Right ventricle myocardium superior (tissue), 1 donor: ENCODE measurements at places on chromosomes 1 and 21.
A peak's percentile ranks its signal among the peaks of the same experiment; 100 is the strongest.

- DNase-seq: no peak
These were observed 151.7 kb downstream of the NR5A2 start for GRCh38 chr1:200179126-200179780.

DNA sequence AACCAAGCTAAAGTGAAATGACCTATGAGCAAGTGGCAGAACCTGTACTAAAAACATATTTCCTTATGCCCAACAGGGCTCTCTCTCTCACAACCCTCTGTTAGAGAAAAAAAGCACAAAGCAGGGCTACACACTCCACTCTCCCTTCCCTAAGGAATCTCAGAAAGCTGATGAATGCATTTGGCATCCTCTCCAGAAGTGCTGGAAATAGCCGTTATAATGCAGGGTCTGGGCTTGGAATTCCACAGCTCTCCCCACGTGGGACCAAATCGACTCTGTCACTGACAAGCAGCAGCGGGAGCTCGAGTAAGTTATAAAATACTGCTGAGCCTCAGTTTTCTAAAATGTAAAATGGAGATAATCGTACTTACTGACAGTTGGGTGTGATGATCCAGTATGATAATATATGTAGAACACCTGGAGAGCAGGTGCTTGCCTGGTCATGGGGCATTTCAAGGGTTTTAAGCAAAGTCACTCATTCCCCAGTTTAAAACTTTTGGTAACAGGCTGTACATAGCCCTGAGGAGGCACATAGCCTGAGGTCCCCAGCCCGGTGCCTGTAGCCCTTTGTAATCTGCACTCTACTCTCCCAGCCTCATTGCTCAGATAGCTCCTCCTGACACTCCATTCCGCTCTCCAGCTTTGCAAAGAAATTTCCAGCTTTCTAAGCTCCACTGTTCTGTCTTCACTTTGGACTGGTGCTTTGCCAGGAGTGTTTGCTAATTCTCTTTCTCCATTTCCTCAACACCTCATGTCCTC is 175.6 kb upstream of the DAB1 start:
- DNase-seq: no peak

- DNase-seq: no peak
These were observed 24.6 kb upstream of the FCRL3 start for GRCh38 chr1:157725221-157725577.

DNA sequence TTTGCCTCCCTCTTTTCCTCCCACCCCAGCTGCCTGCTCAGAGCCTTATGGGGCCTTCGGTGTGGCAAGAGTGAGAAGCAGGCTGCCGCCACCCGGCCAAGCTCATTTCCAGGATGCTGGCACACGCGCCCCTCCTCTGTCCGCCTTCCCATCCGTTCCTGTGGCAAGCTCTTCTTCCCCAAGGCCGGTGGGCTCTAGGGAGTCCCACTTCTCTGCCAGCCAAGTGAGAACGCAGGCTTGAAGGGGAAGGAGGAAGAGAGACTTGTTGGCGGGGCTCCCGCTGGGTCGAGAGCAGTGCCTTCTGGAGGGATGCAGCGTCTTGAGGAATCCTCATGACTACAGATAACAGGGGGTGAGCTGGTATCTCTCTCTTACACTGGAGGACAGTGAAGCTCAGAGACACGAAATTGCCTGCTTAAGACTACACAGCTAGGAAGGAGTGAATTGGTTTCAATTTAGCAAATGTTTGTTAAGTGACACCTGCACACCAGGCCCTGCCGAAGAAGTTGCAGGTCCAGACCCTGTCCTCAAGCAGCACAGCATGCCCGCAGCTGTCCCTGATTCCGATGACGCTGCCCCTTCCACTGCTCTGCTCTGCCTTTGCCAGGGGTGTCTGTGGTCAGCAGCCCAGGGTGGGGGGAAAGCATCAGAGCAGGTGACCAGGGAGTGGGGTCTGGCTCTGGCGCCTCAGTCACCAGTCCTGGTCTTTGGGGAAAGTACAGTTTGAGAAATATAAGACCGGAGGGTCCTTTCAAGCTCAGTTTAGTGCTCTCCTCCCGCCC is 40.1 kb upstream of the FOXO6 start:
- no peak for DNase-seq

DNA sequence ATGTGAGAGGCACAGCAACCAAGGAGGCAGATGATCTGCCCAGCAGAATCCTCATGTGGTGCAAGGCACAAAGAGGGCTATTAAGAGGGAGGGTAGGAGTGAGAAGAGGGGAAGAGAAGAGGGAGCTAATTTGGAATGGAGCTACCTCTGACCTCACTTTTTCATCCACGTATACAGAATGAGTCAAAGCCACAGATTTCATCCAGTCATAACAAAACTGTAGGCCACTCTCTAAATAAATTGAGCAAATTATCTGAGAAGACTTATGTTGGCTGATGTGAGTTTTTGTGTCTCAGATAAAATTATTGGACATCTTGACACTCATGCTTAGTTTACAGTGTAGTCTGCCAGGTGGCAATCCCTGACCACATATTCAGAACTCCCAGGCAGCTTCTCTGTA is 325.6 kb downstream of the TTLL7 start:
- DNase-seq: no peak

DNA sequence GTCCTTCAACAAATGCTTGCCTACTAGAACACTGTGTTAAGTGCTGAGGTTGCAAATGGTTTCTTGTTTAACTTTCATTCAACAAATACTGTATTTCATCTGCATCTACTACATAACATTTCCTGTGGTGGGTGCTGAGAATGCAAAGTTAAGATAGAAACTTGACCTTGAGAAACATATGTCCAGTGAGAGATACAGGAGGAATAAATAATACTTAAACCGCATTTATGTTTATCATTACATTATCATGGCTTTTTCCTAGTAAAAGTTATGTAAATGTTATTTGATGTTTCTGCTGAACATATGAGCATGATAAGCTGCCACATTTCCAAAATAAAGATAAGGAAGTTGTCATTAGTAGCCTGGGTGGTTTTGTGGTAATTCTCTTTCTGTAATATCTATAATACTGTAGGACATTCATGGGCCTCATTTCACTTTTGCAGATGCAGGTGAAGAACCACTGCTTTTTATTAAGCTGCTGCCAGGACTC is 590.4 kb downstream of the PLPP3 start:
- no peak for DNase-seq

DNA sequence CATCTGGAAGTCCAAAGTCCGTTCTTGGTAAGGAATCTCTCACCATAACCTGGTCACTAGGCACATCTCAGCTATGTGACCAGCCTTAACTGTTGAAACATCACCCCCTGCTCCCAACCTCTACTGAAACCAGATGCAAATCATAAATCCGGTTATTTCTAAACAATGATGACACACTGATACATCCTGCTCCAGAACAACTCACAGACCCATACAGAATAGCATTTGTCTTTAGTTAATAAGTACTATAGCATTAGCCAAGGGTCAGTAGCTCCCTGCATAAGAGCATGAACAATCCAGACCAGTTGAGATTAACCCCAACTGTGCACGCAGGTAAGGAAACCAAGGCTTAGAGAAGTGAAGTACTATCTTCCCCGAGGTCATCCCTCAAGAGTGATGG is 38.0 kb upstream of the KCTD3 start:
- no peak for DNase-seq

DNA sequence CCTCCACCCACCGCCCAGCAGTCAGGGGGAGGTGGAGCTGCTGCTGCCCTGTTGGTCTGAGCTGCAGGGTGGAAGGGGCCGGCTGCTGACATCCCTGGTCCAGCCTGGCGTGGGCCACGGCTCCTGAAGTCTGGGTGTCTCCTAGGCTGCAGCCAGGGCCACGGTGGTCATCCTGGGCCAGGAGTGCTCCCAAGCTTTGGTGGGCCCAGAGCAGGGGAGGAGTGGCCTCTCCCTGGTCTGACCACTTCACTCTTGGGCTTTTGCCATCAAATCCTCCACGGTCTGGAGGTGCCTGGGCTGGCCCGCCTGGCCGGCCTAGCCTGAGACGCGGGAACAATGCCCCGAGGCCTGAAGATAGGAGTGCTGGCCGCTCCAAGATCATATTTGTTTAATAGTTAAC is 5.8 kb downstream of the PRDM16 start:
- no peak for DNase-seq

GRCh38 chr1:55468142-55468795 is 253.1 kb upstream of the USP24 start:
- no peak for DNase-seq

DNA sequence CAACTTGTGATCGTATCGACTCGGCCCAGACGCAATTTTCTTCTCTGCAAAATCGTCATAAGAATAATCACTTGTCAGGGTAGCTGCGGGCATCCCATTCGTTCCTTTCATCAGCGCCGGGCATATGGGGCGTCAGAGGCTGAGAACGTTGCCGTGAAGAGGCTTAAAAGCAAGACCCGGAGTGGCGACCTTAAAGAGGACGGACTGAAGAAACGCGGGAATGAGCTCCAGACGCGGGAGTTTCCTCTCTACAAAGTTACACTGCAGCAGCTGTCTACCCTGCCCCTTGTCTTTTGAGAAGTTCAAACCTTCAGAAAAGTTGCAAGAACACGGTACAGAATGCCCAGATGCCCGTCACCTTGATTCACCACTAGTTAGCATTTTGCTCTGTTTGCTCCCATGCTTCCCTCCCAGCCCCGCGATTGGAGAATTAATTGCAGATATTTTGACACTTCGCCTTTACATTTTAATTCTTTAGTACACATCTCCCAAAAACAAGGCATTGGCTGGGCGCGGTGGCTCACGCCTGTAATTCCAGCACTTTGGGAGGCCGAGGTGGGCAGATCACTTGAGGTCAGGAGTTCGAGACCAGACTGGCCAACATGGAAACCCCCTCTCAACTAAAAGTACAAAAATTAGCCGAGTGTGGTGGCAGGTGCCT is 967 bp downstream of the CENPS start:
- DNase-seq: no peak

DNA sequence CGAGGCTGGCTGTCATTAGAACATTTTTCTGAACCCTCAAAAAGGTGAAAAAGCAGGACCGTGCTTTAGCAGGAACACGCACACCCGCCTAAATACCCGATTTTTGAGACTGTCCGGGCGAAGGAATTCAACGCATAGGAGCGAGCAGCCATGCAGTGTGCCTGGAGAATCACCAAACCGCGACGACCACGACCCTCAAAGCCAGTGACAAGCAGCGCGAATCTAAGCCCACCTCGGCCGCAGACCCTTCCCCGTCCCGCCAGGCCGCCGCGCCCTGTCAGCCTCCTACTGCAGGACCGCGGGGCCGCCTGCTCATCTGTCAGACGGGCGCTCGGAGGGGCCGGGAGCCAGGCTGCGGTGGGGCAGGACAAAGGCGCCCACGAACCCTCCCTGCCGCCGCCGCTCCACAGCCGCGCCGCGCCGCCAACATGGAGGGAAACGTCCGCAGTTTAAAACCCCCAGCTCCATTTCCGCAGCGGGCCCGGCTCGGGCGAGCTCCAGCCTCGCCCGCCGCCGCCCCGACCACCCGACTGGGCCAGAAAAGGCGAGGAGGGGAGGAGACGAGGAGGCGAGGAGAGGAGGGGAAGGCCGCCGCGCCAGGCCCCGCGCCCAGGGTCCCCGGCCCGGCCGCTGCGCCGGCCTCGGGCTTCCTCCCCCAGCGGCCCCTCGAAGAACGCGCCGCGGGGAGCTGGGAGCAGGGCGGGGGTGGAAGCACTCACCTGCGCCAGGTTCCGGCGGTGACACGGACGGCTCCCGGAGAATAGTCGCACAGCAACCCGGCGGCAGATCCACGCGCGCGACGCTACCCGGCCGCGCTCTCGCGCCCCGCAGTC is at the start of gene LBR:
TSS of gene LBR (minus strand) at position 804 of the 833 bp plus-strand sequence. CDS start 3,963 bp downstream, outside the sequence.
- DNase-seq: peak; percentile 70

DNA sequence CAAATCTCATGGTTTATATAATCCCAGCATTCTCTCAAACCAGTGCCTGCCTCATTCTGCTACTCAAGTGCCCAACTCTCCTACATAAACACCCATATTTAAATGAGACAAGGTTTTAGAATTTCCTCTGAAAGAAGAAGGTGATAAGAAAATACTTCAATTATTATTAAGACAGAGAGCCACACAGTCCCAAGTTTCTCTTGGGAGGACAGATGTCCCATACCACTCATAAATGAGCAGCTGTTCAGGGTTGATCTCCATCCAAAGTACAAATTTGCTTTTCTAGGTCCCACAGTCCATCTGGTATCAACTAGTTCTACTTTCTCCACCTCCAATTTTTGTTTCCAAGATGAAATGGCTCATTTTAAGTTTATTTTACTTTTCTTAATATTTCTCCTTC is 11.3 kb downstream of the DCAF8 start:
- no peak for DNase-seq

DNA sequence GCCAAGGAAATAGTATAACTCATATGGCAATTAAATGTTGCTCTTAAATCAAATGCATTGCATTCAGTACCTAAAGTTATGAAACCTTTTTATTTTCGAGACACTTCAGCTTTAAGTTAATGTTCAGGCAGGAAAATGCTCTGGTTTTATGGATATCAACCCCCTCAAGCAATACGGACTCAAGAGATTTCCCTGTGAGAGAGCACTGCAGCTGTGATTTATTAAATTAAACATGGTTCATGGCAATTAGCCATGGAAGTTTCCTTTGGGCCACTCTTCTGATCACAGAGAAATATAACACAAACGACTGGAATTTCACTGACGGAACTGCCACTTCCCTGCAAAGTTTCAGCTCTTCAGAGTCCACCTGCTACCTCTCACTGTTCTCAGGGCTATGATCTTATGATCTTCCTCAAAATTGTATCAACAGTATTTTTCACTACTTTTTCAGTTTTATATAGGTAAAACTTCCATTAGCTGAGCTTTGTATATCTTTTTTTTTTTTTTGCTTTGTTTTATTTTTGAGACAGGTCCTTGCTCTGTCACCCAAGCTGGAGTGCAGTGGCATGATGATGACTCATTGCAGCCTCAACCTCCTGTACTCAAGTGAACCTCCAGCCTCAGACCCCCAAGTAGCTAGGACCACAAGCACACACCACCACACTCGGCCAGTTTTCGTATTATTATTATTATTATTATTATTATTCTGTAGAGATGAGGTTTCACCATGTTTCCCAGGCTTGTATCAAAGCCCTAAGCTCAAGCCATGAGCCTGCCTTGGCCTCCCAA is 923.1 kb upstream of the TMPRSS15 start:
- DNase-seq: no peak

DNA sequence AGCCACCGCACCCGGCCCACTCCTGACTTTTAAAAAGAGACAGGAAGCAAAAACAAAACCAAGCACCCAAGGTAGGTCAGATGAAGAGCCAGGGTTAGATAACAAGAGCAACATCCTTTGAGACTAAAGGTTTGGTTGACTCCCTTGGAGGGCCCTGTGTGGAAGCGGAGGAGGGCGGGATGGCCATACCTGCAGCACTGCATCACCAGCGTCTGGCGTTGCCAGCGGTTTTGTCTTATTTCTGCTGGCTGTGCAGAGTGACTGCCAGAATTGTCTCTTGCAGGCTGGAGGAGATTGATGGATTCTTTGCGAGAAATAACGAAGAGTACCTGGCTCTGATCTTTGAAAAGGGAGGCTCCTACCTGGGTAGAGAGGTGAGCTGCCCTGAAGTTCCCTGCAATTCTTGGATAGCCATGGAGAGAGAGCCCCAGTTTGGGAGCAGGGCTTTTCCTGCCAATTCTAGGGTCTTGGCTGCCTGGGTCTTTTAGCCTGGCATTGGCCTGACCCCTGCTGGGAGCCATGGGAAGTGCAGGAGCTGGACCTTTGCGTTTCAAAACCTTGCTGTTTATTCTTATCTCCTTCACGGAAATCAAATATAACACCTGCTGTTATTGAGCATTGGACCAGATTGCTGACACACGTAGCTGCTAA is 24.0 kb downstream of the QSOX1 start:
- DNase-seq: peak; percentile 77

GRCh38 chr21:43657355-43658087 is 1.8 kb downstream of the HSF2BP start:
- DNase-seq: no peak
